AG09309 (cell line): ENCODE measurements at places on chromosomes 16 and 17.

DNA sequence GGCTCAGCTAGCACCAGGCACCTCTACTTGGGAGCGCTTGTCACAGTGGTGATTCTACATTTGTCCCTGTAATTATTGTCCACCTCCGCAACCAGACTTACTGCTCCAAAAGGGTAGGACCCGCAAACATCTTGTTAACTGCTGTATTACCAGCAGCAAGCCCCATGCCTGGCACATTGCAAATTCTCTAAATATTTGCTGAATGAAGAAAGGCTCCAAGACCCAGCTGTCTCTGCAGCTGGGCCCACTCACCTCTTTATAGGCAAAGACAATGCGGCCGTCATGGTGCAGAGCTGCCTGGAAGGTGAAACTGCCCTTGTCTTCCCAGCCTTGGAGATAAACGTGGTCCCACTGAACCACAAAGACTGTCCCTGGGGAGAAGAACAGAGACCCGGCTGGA, 44.3 kb downstream of the PLXDC1 start:
- no peak for DNase-seq

- no peak for DNase-seq
Measured at GRCh38 chr16:2767891-2768290, 9.2 kb downstream of the ELOB start.

DNA sequence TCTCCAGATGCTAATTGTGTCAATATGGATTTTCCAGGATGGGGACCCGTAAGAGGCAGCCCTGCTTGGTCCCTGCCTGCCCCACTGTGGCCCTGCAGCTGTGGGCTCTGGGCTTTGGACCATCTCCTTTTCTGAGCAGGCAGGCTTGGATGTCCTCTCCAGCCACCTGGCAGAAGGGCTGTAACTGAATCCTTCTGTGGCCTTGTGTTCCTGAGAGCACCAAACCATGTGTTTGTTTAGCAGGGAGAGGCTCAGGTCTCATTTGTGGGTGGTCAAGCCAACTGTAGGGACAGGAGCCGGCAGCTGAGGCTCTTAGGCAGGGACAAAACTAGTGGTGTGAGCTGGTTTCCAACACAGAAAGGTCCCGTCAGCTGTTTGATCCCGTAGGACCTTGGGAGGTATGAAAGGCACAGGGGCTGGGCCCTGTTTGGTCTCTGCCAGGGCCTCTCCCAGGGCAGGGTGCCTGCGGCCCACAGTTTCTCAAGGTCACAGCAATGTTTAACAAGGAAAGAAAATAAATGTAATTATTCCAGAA, 18.5 kb downstream of the SEC14L5 start:
- no peak for DNase-seq

DNA sequence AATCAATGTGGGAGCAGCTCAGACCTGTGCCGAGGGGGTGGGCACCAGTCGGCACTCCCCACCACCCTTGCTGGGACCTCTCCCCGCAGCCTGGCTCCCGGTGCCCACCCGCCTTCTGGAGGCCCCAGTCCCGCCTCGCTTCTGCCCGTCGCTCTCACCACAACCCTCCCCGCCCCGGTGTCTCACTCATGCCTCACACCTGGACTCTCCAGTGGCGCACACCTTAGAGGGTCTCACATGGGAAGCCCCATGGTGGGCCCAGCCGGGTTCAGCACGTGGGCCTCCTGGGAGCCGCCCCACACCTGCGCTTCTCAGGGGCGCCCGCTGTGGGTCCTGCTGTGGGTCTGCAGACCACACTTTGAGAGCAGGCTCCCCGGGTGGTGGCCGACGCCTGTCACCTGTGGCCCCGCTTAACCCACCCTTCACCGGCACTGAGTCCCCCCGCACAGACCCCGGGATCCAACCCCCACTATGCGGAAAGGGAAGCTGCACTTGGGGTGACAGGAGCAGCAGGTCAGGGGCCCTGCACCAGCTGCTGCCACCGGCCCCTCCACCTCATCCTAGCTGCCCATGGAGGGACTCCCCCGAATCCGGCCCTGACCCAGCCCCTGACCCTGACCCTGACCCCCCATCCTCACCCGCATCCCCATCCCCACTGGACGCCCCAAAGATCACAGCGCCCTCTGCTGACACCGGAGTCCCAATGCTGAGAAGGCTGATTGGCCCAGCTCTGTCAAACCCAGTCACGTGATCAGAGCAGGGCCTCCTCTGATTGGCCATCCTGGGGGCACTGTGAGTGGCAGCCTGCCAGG, 27.4 kb upstream of the SLC38A10 start:
- DNase-seq, result no peak

- DNase-seq, result no peak
Measured at GRCh38 chr17:79506150-79506870, 104.5 kb downstream of the RBFOX3 start.

GRCh38 chr16:53913920-53914319, 210.0 kb downstream of the FTO start:
- no peak for DNase-seq

DNA sequence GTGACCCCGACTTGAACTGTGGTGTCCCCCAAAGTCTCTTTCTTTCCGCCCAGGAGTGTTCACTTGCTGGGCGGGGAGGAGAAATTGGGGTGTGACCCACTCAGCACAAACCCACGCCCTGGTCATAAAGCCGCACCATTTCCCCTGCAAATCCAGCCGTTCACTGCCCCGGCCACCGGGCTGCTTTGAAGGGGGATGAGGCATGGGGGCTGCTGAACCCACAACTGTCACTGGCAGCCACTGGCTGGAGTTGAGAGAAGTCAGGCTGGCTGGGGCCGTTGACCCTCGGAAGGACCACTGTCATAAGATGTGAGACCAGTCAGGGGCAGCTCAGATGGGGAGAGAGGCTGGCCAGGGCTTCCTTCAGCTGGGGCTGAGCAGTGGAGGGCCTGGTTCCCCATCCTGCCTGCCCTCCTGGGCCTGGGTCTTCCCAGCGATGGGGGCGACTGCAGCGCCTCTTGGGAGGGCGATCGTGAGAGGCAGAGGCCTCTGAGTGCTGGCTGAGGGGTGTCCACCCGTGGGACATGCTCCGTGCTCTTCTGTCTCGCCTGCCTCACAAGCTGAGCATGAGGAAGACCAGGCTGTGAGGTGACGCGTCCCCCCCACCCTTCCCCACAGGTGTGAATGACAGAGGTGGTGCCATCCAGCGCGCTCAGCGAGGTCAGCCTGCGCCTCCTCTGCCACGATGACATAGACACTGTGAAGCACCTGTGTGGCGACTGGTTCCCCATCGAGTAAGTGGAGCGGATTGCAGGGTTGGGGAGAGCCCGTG, 19.5 kb downstream of the C16orf90 start:
- DNase-seq, result no peak

- no peak for DNase-seq
Measured at GRCh38 chr17:68621065-68621464, 19.9 kb upstream of the FAM20A start.

- DNase-seq, result no peak
Measured at GRCh38 chr16:66402166-66402565, 24.9 kb upstream of the BEAN1 start.

DNA sequence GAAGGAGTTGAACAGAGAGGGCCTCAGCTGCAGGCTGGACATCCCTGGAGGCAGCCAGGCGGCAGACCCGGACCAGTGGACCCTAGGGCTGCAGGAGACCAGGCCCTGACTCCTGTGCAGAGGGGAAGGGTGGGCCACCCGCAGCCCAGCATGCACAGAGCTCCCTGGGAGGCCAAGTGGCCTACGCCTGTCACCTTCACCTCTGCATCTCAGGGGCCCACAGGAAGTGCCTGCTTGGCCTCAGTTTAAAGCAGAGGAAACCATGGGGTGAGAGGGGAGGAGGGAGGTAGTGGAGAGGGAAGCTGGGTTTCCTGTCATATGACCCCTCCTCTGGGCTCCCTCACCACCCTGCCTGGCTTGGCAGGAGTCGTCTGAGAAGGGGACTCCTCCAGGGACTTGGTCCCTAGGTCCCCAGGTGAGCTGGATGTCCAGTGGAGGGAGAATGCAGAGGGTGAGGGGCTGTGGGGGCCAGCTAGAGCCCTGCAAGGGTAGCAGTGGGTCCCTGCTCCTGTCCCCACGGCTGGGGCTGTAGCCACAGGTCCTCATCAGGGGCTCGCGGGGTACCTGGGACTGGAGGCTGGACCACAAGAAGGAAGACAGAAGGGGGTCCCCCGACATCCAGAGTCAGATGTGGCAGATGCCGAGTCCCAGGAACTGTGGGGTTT, at the start of gene TMC8:
TMC8 (plus strand) TSS at position 335 of the 665 bp plus-strand sequence. CDS start 818 bp downstream, outside the sequence.
- no peak for DNase-seq

DNA sequence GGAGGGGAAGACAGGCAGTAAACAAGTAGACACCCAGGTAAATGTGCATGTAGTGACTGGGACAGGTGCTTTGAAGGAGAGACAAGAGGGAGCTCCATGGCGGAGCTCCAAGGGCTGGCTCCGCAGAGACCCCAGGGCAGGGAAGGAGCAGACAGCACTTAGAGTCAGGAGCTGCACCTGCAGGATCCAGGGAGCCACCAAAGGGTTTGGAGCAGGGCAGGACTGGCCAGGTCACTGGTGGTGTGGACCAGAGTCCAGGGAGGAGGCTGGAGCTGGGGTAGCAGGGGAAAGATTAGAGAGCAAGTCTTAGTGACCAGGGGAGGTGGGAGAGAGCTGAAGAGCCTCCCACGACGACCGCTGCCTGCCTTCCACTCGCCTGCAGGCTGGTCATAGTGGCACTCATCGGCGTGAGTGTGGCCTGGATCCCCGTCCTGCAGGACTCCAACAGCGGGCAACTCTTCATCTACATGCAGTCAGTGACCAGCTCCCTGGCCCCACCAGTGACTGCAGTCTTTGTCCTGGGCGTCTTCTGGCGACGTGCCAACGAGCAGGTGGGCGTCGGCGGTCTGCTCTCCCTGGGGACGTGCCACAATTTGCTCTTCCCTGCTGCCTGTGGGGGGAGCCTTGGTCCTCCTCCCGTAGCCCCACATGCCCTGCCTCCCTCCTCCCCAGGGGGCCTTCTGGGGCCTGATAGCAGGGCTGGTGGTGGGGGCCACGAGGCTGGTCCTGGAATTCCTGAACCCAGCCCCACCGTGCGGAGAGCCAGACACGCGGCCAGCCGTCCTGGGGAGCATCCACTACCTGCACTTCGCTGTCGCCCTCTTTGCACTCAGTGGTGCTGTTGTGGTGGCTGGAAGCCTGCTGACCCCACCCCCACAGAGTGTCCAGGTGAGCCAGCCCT, 14.7 kb upstream of the FAM83G start:
- DNase-seq, result no peak

DNA sequence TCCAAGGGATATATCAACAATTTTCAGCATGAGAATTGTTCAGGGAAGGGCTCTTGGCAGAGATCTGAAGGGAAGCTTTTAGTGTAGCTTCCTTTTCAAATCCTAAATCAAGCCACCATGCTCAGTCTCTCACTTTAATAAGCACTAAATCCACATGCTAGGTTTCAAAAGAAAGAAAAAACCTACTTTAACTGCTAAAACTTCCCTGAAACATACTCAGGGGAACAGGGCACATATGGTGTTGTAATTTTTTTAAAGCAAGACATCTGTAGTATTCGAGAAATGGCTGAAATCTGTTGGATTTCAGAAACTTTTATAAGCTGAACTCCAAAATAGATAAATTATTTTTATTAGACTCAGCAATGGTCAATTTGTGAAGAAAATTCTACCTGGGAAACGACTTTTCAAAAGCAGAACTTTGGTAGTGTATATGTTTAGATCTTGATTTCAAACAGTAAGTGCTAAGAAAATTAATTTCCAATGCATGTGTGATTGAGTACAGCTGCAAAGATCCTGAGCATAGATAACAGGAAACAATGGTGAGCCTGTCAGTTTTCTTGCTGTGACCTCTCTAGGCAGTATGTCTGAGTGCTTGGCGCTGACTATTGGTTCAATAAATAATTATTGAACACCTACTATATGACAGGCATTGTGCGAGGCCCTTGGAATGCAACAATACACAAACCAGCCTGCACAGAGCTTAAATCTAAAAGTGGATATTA, 804.5 kb upstream of the SOX9 start:
- no peak for DNase-seq
